Anterior cingulate cortex (tissue), 58 donors: ENCODE measurements at places on chromosomes 4 and X.

DNA sequence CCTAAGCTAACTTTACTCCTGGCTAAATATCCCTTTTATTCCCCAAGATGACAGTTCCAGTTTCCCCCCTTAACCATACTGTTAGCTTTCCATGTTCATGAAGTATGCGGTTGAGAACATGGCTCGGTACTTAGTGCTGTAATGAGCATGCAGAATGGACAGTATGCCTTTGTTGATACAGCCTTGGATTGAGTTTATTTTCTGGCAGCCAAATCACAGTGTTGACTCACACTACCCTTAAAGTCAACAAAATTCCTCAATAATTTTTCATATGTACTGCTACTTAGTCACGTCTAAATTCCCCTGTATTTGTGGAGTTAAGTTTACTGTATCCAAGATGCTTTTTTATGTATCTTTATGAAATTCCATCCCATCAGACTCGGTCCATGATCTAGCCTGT lies 1.4 kb upstream of the VEGFC start:
- no peak for DNase-seq

GRCh38 chrX:153794897-153795816 lies 689 bp downstream of the SSR4 start:
- no peak for DNase-seq

DNA sequence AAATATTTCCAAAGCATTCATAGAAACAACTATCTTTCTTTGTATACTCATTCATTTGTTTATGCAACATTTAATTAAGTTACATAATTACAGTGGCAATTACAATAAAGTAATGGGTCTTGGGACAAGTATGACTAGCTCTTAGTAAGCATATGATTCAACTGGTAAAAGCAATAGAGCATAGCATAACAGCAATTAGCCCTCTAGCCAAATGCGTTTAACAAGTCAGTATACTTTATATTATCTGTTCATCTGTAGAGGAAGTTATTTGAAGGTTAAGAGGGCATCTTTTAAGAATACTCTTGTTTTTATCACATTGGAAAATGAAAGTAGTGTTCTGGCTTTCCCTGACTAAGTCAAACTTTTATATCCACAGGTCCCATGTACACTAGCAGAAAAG lies 198.1 kb upstream of the UGT8 start:
- no peak for DNase-seq

DNA sequence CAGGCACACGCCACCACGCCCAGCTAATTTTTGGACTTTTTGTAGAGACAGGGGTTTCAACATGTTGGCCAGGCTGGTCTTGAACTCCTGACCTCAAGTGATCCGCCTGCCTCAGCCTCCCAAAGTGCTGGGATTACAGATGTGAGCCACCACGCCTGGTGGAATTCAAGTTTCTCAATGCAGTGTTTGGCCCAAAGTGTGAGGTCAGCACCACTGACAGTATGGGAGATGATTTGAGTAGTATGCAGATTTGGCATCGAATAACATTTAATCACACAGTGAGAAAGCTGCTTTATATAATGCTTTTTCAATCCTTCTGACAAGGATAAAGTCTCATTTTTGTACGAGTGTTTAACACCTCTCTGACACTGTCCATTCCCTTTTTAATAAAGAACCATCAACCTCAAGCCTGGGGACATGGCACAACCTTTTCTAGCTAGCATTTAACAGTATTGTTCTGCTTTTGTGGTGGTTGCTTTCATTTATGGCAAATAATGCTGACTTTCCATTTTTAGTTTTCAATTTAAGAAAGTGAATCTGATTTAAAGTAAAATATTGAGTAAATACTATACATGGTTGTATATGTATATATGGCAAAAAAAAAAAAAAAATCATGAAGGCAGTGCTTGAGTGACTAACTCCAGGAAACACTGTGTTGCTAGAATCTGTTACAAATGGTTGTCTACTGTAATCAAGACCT lies 4.3 kb upstream of the NSUN7 start:
- DNase-seq, result no peak

DNA sequence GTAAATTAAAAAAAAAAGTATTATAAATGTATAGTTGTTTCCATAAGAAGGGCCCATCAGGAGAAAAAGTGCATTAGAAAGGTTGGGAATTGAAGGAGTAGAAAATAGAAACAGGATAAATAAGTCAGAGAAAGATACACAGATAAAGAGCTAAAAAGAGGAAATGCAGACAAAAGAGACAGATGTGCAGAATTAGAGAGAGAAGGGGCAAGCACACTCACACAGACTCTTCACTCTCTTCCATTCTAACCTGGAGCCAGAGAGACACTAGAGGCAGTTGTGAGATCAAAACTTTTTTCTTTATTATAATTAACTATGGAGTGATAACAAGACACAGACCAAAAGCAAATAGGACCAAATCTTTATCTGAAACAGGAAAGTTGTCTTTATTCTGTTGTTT lies 134.1 kb downstream of the CEP135 start:
- DNase-seq, result no peak

DNA sequence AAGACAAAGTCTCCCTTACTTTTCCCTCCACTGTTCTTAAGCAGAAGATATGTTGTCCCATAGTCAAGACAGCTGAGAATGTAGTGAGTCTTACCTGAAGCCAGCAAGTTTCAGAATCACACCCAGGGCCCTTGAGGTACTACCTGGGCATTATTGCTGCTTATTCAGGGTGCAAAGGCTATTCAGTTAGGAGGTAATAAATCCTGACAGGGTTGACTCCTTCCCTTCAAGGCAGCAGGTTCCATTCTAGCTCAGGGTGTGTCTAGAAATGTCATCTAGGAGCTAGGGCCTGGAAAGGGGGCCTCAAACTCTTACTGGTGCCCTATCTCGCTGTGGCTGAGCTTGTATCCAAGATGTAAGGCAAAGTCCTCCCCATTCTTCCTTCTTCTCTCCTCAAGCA lies 259.0 kb downstream of the FAT4 start:
- no peak for DNase-seq

DNA sequence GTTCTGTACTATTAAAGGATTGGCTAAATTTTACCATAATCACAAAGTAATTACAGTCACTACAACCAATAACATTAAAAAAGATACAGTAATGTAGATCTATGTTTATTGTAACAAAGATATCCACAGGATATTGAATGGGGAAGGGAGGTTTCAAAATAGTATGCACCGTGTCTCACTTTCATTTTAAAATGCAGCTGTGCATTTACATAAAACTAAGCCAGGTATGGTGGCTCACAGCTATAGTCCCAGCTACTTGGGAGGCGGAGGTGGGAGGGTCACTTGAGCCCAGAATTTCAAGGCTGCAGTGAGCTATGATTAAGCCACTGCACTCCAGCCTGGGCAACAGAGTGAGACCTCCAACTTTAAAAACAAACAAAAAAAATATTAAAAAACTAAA lies 8.5 kb downstream of the SRP72 start:
- DNase-seq, result no peak

DNA sequence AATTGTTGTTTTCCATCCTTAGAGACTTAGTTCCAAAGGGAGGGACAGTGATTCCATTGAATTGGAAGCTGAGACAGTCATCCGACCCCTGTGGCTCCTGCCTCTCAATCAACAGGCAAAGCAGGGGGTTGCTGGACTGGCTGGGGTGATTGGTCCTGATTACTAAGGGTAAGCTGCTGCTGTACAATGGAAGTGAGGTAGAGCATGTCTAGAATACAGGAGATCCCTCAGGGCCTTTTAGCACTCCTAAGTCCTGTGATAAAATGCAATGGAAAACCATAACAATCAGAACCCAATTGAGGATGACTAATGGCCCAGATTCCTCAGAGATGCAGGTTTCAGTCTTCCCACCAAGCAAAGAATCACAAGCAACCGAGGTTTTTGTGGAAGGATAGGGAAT lies 127.6 kb downstream of the AASDH start:
- no peak for DNase-seq

DNA sequence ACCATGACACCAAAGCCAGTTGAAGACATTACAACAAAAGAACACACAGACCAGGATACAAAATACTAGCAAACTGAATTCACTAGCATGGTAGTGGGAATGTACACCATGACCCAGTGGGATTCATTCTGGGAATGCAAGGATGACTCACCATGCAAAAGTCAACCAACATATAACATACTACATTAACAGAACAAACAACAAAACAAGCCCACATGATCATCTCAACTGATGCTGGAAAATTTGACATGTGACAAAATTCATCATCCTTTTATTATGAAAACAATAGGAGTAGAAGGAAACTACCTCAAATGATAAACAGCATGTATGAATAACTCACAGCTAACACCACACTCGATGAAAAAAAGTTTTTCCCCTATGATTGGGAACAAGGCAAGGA lies 190.2 kb downstream of the DCLK2 start:
- no peak for DNase-seq

DNA sequence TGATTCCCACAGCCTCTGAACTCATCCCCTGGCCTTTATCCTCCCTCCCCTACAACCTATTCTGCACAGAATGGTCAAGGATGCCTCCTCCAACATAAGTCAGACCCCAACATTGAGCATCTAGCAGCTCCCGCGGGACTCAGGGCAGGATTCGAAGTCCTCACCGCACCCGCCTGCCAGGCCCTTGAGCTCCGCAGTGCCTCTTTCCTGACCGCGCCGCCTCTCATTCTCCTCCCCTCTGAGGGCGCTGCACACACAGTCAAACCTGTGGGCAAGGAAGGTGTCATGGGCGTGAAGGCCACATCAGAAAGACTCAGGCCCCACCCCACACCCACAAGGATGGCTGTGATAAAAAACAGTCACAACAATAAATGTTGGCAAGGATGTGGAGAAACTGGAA lies 84.1 kb downstream of the CPZ start:
- DNase-seq, result no peak

DNA sequence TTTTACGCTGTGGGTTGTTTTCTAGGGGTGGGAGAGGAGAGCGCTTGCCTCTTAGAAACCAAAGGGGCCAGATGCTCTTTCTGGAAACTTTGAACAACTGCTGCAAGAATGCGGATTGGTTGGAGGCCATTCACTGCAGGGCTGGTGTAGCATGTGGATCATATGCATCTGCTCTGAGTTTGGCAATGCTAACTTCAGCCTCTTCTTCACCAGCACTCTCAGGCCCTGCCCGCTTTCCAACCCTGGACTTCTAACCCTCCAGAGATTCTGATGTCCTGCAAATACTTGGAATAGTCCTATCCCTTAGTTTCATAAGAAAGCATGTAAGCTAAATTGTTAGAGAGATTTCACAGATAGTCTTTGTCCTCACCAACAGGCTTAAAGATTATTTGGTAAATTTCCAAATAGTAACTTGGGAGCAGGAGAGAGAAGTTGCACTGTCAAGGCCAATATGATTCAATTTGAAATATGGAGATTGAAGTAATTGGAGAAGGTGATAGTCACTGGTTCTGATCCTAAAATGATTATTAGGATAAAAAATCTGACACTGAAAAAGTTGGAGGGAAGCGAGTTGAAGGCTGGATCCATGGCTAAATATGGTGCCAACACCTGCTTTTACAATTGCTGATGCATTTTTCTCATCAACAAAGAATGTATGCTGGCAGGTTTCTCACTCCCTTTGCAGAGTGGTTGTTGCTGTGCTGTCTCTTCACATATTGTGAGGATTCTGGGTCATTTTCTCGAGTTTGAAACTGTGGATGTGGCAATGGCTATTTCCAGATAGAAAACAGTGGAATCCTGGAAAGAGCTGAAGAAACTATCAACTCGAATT lies 210.4 kb downstream of the PTTG2 start:
- DNase-seq, result no peak
